NCI-H1417 (cell line): ENCODE measurements at places on chromosomes 3 and 15.

- DNase-seq = no peak
Measured at GRCh38 chr15:54150255-54150654, 172.0 kb downstream of the UNC13C start.

DNA sequence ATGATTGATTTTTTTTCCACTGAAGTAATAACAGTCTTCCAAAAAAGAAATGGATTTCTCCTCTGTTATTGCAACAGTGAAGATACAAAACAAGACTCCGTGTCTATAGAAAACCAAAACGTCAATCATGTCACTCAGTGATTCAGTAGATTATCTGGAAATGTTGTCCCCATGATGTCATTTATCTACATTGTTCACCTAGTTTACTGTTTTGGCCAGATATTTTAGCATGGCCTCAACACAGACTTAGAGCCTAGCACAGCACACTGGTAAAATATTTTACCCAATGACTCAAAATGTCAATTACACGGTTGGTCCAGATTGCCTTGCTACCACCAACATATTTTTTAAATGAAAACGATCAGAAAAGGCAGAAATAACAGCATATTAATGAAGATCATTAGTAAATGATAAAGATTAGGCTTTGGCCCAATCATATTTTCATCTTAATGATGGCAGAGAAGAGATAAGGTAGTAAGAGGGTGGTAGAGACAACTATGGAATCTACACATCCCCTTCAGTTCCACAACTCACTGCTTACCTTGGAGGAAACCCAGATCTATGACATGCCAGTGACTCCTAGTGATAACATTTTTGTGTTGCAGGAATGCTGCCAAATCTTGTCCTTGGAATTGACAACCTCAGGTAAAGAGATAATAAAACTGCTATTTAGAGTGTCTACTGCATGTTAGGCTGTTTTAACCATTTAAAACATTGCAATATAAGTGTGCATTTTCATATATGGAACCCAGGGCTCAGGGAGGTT, 347.7 kb upstream of the ARPP21 start:
- no peak for DNase-seq

GRCh38 chr3:130506031-130506430, 10.9 kb upstream of the COL6A6 start:
- no peak for DNase-seq

DNA sequence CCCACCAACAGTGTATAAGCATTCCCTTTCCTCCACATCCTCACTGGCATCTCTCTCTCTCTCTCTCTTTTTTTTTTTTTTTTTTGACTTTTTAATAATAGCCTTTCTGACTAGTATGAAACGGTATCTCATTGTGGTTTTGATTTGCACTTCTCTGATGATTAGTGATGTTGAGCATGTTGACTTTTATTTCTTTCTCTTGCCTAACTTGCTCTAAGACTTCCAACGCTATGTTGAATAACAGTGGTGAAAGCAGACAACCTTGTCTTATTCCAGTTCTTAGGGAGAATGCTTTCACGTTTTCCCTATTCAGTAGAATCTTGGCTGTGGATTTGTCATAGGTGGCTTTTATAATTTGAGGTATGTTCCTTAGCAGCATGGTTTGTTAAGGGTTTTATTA, 249.4 kb upstream of the MDFIC2 start:
- DNase-seq = no peak
